ENCODE measurements at places on chromosomes 4 and X. TPM values are rescaled to one million over a fixed set of nuclear protein-coding genes. Genes with fewer than 3 reads are reported as not detected.

DNA sequence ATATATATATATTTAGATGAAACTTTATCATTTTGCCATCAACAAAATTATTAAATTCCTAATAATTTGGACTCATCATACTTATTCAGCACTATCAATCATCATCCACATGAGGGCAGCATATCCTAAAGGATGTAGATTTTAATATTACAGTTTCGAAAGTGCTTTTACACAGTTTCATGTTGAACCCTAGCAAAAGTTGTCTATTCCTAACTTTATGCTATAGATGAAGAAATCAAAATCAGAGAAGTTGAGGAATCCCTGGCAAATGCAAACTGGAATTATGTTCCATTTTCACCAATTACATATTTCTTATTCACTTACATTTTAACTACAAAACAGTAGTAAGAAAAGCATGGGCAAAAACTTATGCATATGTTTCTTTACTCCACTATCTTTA, 36.6 kb upstream of the UGT2A1 start:
- DNase-seq = no peak

DNA sequence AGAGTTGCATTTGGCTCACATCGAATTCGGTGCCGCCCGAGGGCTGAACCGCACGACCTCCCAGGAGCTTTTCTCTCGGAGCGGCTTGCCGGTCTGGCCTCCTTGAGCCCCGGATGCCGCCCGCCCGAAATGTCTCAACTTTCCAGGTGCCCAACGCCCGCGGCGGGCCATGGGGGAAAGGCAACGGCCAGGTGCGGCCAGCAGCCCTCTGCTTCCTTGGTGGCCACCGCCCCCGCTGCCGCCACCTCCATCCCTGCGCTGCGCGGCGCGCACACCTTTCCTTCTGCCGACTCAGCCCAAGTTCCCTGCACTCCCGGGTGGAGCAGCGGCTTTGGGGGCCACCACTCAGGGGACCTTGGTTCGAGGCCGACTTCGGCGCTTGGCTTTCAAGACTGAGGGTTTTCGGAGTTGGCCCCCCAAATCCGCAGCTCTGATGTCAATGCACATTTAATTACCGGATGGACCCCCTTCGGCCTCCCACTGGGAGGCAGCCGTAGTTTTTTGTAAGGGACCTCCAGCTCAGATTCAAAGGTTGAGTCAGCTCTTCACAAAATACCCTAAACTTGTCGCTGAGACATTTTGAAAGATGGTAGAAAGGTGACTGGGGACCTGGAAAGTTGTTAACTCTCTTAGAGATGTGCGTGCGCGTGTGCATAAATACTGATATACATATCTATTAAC, 1.1 kb downstream of the AFF2 start:
- DNase-seq = no peak

GRCh38 chrX:16705370-16705769, 7.1 kb downstream of the CTPS2 start:
- DNase-seq = no peak

GRCh38 chrX:17021851-17022604, 75.6 kb downstream of the REPS2 start:
- DNase-seq = no peak

DNA sequence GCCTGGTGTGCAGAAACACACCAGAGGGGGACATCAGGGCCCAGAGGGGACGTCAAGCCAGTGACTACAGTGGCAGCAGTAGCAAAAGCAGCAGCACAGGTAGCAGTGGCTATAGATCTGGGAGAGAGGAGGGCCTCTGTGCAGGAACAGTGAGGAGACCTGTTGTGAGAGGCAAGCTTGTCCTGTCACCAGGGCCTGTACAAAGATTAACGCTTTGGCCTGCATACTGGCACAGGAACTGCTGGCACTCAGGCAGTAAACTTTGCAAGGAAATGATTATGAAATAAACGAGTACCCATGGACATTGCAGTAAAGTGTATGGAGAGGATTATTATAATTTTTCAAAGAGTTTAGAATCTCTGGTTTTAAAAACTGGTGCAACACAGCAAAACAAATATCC, 5.5 kb upstream of the PHF8 start:
- DNase-seq = no peak

- DNase-seq = no peak
Observed at GRCh38 chr4:70613306-70614183, 15.0 kb upstream of the ENAM start.

- no peak for DNase-seq
Observed at GRCh38 chrX:145923376-145923775, 105.7 kb downstream of the SLITRK2 start.

DNA sequence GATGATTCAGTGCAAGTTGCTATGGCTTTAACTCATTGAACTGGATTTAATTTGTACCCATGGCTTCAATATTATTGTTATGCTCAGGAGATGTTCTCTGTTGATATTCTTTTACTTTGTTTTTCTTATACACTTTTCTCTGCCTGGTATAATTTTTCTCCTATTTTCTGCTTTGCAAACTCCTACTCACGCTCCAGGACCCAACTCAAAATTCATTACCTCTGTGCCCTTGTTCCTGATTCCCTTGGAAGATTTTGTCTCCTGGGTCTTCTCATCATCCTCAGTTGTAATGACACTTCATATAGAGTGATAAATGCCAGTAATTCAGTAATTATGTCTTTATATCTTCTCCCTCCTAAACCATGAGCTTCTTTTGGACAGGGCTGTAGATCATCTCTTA, 259.9 kb upstream of the JADE1 start:
- no peak for DNase-seq

DNA sequence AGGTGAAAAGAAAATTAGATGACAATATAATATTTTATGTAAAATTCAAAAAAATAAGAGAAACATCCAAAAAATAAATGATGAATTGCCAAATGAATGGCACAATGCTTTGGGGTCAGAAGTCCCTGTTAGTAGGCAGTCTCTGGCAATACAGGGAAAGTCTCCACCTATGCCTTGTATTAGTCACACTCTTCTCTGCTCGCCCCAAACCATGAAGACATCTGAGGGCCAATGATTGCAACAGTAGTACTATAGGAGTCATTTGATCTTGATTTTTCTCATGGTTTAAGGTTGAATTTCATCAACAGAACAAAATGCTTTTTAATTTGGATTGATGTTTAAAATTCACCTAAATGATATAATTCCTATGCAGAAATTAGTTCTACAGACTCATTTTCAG, 3.9 kb upstream of the PRSS12 start:
- no peak for DNase-seq

DNA sequence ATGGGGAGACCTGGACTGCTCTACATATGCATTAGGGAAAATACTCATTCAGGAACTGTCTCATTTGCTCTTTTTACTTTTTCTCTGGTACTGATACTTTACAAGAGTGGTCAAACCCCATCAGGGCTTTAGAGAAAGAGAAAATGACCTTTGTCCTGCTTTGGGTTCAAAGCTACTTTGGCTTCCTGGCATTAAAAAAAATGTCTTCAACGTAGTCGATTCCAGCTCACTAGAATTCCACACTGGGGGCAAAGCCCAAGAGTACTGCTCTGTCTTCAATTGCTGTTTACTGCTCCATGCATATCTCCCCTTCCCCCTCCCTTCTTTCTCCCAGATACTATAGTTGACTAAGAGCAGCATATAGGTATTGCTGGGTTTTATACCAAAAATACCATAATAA, 98.0 kb downstream of the PAPSS1 start:
- no peak for DNase-seq

DNA sequence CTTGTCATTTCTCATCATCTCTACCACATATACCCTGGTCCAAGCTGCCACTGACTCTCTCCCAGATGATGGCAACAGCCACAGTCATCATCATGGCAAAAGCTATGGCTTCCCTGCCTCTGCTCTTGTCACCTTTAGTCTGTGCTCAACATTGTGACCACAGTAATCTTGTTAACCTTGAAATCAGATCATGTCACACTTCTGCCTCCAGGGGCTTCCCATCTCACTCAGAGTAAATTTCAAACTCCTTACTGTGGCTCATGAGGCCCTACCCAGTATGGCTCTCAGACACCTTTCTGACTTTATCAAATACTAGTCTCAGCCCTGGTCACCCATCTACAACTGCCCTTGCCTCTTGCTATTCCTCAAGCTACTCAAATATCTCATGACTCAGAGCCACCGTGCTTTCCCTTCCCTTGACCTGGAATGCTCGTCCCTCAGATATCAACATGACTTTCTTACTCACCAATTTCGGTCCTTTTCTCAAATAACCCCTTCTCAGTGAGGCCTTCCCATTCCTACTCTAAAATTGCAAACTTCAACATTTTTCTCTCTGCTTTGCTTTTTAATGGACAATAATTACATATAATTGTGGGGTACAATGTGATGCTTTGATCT, 41.1 kb upstream of the STIM2 start:
- no peak for DNase-seq

GRCh38 chr4:71304289-71304850, 34.5 kb upstream of the SLC4A4 start:
- no peak for DNase-seq

DNA sequence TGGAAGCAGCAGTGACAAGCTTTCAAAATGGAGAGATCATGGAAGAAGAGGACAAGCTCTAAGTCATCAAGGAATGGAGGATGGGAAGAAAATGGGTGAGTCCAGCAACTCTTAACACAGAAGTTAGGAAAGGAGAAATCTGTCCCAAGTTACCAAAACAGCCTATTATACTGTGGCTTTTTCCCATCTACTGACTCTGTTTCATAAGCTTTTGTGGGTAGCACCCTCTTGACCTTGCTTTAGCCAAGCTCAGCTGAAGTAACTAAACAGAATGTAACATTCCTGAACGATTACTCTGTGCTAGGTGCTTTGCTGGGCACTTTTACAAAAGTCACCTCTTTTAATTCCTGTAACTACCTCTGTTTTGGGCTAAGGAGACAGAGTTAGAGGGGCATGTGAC, 54.9 kb downstream of the MAP7D2 start:
- no peak for DNase-seq

DNA sequence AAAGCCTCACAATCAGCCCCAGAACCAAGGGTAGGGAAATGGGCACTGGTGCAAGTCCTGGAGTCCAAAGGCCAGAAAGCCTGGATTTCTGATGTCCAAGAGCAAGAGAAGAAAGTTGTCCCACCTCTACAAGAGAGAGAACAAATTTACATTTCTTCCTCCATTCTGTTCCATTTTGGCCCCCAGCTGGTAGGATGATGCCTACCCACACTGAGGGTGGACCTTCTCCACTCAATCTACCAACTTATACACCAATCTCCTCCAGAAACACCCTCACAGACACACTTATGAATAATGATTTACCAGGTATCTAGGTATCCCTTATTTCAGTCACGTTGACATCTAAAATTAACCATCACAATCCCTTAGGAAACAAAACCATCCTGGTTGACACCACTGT, 367.8 kb upstream of the GRIA3 start:
- no peak for DNase-seq

DNA sequence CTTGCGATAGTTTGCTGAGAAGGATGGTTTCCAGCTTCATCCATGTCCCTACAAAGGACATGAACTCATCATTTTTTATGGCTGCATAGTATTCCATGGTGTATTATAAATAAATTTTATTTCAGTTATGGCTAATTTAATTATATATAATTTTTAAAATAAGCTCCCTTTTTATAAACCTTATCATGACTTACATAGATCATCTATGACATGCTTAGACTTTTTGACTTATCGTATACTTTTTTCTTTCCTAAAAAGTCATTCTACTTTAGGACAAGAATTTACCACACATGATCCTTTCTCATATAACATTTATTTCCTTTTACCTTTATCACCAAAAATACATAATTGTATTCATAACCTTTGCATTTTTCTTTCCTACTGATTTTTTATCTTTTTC, 376.5 kb downstream of the CCSER1 start:
- no peak for DNase-seq

DNA sequence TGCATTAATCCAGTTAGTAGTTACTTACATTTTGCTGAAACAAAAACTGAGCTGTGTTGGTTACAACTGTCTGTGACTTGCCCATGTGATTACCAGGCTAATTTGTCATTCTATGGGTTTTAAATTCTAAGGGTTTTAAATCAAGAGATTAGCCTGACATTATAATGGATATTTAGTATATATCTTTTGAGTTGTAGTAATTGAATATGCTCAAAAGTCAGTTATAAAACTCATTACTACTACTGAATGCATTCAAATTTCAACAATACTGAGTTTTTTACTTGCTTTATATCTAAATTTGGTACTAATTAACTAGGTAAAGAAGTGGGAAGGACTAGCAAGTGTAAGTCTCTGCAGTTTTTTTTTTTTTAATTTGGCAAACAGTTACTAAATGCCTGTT, 14.7 kb downstream of the LARP7 start:
- no peak for DNase-seq

DNA sequence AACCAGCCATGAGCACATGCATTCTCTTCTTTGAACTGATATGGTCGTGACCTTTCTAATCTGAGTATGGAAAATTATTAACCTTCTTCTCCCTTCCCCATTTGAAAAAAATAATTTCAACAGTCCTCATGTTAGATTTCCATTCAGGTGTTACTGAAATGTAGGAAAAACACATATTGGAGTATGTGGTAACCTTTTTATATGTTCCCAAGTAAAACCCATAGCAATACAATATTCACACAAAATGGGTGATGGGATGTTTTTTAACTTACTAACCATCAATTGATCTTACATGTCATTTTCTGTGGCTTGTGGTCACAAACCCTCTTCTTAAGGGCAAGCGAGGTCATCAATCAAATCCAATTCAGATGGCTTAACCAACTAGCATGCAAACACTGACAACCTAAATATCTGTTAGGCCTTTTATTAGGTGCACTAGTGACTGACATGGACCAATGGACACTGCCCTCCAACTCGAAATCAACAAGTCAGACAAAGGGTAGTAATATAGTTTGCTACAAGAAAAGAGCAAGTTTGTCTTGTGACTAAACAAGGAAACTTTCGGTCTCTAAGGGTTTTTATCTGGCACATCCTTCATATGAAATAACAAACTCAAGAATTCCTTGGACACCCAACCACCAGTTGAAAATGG, 74.3 kb downstream of the CAMK2D start:
- DNase-seq = no peak

GRCh38 chr4:39259571-39260330, 77.4 kb downstream of the WDR19 start:
- no peak for DNase-seq

NHSL2 gene
- 23.6 TPM for total RNA-seq

OGT gene
- 175 TPM for total RNA-seq

RNF128 gene
- total RNA-seq = 0.90 TPM

ADGRL3 gene
- total RNA-seq = 51.3 TPM

GPRASP2 gene
- 6.5 TPM for total RNA-seq

UBE2D3 gene
- 409 TPM for total RNA-seq

LRCH2 gene
- total RNA-seq = 7.1 TPM

Measured in tibial nerve (tissue), 4 donors.